Activated CD4-positive, alpha-beta T cell treated with anti-CD3 and anti-CD28 coated beads, Interleukin-2, amount 10 ng/mL, durations not matched to agents 24 days and 14 days (primary cell): ENCODE measurements at places on chromosomes 3 and 15.

DNA sequence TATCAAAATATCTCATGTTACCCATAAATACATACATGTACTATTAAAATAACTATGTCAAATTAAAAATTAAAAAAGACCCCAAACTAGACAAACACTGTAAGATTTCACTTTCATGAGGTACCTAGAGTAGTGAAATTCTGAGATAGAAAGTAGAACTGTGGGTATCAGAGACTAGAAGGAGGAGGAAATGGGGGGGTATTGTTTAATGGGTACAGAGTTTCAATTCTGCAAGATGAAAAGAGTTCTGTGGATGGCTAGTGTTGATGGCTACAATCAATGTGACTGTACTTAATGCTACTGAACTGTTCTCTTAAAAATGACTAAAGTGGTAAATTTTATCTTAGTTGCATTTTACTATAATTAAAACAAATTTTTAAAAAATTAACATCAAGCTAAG lies 36.6 kb downstream of the RFX7 start:
- peaks cover 49% of the 10 kb centered on the region for H3K4me1 ChIP-seq
- no peak overlapping the region for H3K4me3 ChIP-seq
- no peak overlapping the region for H3K27ac ChIP-seq
- H3K36me3 ChIP-seq, result peaks cover 34% of the 10 kb centered on the region

- no peak overlapping the region for H3K27ac ChIP-seq
- H3K4me1 ChIP-seq, result peaks cover 3% of the 10 kb centered on the region
Measured at GRCh38 chr3:99809565-99809964, 8.1 kb upstream of the CMSS1 start.

- no peaks in the 10 kb centered on the region for H3K27me3 ChIP-seq
- no peak overlapping the region for H3K4me3 ChIP-seq
- no peak overlapping the region for H3K27ac ChIP-seq
- no peak for DNase-seq
- H3K36me3 ChIP-seq, result no peaks in the 10 kb centered on the region
- no peaks in the 10 kb centered on the region for H3K4me1 ChIP-seq
Measured at GRCh38 chr3:53811143-53811927, 34.9 kb downstream of the CHDH start.

DNA sequence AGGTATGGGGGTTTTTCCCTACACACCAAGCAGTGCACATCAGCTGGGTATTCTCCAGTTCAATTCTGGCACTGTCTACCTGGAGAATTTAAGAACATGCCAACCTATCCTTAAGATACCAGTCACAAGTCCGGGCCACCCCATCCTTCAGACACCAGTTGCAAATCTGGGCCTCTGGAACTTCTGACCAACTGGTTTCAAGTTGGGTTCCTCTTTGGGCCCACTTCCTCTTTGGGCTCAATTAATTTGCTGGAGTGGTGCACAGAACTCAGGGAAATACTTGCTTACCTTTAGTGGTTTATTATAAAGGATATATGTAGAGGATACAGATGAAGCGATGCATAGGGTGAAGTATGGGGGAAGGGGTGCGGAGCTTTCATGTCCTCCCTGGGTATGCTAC lies 25.3 kb downstream of the GLCE start:
- H3K27ac ChIP-seq, result no peak overlapping the region
- H3K36me3 ChIP-seq, result no peaks in the 10 kb centered on the region
- H3K4me1 ChIP-seq, result no peaks in the 10 kb centered on the region
- no peak for DNase-seq

DNA sequence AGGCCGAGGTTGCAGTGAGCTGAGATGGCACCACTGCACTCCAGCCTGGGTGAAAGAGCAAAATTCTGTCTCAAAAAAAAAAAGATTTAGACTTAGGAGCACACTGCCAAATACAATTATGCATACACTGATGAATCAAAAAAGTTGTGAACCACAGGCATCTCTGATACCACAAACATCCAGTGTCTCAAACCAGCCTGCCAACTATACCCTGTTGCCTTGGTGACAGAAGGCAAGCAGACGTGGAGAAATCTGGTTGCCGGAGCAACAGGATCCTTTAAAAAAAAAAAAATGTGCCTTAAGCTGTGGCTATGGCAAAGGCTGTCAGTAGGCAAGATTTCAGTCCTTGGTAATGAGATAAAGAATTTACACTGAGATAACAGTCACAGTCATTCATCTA lies 202.3 kb downstream of the NEK10 start:
- H3K27me3 ChIP-seq, result no peaks in the 10 kb centered on the region
- no peak overlapping the region for H3K27ac ChIP-seq
- no peaks in the 10 kb centered on the region for H3K36me3 ChIP-seq
- H3K4me3 ChIP-seq, result no peak overlapping the region
- DNase-seq, result no peak

DNA sequence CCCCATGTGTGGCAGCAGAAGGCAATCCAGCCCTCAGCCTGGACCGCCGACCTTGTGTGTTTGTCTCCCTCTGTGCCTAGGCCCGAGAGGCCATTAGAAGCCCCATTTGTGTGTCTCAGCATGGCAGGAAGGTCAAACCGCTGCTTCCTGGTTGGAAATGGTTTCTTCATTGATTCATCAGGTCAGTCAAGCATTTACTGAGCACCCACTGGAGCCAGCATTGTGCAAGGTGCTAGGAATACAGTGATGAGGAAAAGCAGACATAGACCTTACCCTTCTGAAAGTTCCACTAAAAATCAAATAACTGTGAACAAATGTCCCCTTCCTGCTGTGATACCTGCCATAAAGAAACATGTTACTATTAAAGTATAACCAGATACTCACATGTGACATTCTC lies 265.9 kb upstream of the CTDSPL start:
- no peaks in the 10 kb centered on the region for H3K36me3 ChIP-seq
- H3K27me3 ChIP-seq, result peaks cover 4% of the 10 kb centered on the region
- H3K4me1 ChIP-seq, result no peaks in the 10 kb centered on the region
- no peak for DNase-seq
- H3K27ac ChIP-seq, result no peak overlapping the region
- H3K4me3 ChIP-seq, result no peak overlapping the region

- H3K27ac ChIP-seq, result no peak overlapping the region
- H3K4me1 ChIP-seq, result peaks cover 3% of the 10 kb centered on the region
- DNase-seq, result peak; percentile 86
- peaks cover under 1% of the 10 kb centered on the region for H3K36me3 ChIP-seq
- H3K4me3 ChIP-seq, result no peak overlapping the region
- H3K27me3 ChIP-seq, result peaks cover 2% of the 10 kb centered on the region
Measured at GRCh38 chr3:40623567-40623966, 98.8 kb downstream of the ZNF621 start.

- peaks cover 3% of the 10 kb centered on the region for H3K4me1 ChIP-seq
- no peaks in the 10 kb centered on the region for H3K27me3 ChIP-seq
- no peak for DNase-seq
- H3K27ac ChIP-seq, result no peak overlapping the region
- H3K36me3 ChIP-seq, result no peaks in the 10 kb centered on the region
- no peak overlapping the region for H3K4me3 ChIP-seq
Measured at GRCh38 chr15:40914486-40914885, 14.7 kb upstream of the DLL4 start.

- H3K4me1 ChIP-seq, result no peaks in the 10 kb centered on the region
- DNase-seq, result no peak
- H3K4me3 ChIP-seq, result no peak overlapping the region
- H3K27me3 ChIP-seq, result peaks cover 5% of the 10 kb centered on the region
Measured at GRCh38 chr3:139291276-139292051, 52.4 kb upstream of the MRPS22 start.

GRCh38 chr3:108222853-108223565 lies 785 bp upstream of the IFT57 start:
- H3K36me3 ChIP-seq, result peaks cover 4% of the 10 kb centered on the region
- H3K27me3 ChIP-seq, result no peaks in the 10 kb centered on the region
- peaks cover 46% of the 10 kb centered on the region for H3K4me1 ChIP-seq
- peak overlapping the region; percentile 95 for H3K27ac ChIP-seq
- no peak for DNase-seq
- peak overlapping the region; percentile 100 for H3K4me3 ChIP-seq

DNA sequence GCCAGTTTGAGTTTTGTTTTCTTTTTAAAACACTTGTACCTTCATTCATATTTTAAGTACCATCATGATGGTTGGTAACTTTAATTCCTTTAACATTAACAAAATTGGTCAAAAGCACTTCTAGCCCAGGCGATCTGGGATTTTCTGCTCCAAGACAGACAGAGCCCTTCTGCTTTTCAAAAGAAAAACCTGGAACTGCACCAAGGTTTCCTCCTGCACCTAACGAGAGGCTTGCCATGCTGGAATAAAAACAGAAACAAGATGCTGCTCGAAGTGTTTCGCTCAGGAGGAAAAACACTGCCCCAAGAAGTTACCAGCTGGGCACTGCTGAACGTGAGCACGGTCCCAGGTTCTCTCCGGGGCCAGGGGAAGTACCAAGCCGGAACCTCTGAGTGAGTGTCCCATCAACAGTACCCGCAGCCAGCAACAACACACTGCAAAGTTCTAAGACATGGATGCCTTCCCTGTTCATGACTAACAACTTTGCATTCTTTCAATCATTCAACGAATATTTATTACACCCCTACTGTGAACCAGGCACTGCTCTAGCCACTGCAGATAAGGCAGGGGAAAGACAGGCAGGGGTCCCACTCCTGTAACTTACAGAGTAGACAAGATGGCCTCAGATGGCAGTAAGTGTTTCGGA lies 98.8 kb downstream of the XXYLT1 start:
- no peaks in the 10 kb centered on the region for H3K4me1 ChIP-seq
- DNase-seq, result no peak
- H3K4me3 ChIP-seq, result no peak overlapping the region
- no peaks in the 10 kb centered on the region for H3K36me3 ChIP-seq
- H3K27me3 ChIP-seq, result no peaks in the 10 kb centered on the region

DNA sequence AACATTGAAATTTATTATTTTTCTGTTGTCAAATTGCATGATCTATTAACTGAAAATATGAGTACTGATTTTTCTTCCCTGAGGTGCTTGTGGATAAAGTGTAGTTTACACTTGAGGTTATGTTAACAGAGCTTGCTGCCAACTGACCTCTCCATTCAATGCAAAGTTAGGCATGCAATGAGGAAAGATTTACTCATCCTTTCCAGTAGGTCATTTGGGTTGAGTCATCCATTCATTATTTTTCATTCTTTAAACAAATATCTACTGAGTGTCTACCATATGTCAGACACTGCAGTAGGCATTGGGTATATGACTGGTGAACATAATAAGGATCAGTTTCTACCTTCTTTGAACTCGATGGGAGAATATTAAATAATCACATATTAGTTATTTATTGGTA lies 604.1 kb downstream of the EDEM1 start:
- no peak overlapping the region for H3K4me3 ChIP-seq
- H3K27ac ChIP-seq, result no peak overlapping the region
- H3K27me3 ChIP-seq, result no peaks in the 10 kb centered on the region
- H3K36me3 ChIP-seq, result no peaks in the 10 kb centered on the region
- H3K4me1 ChIP-seq, result no peaks in the 10 kb centered on the region
- DNase-seq, result no peak

GRCh38 chr3:119702530-119703527 lies at the start of gene CFAP91:
CFAP91 (plus strand) TSS chr3:119703022; CDS start chr3:119703099, 77 bp downstream.
- peak; percentile 94 for DNase-seq
- H3K27ac ChIP-seq, result peak within 1 kb of the TSS; percentile 40
- peaks cover 9% of the 10 kb centered on the region for H3K36me3 ChIP-seq
- H3K27me3 ChIP-seq, result peaks cover 27% of the 10 kb centered on the region
- H3K4me1 ChIP-seq, result peaks cover 29% of the 10 kb centered on the region

GRCh38 chr3:102415553-102415952 lies 19.3 kb upstream of the ZPLD1 start:
- H3K36me3 ChIP-seq, result no peaks in the 10 kb centered on the region
- H3K27ac ChIP-seq, result no peak overlapping the region
- H3K4me1 ChIP-seq, result peaks cover 6% of the 10 kb centered on the region
- H3K27me3 ChIP-seq, result peaks cover 3% of the 10 kb centered on the region

DNA sequence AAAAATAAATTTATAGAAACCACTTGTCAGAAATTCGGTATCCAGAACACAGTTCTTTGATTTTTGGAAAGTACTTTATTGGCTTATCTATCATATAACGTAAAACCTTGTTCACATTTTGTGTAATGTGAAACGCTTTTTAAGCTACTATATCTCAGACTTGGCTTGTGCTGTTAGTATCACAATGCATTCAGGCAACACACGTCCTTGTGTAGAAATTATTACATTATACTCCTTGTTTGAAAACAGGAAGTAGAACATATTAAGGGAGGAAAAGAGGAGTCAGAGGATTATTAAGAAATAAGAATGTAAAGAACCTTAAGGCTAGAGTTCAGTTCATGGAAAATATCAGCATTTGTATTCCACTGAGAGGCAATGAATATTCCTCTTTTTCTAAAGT lies 1.6 kb downstream of the DNAJC13 start:
- no peak for DNase-seq
- peaks cover 14% of the 10 kb centered on the region for H3K36me3 ChIP-seq
- H3K27me3 ChIP-seq, result no peaks in the 10 kb centered on the region
- H3K4me1 ChIP-seq, result peaks cover 28% of the 10 kb centered on the region

DNA sequence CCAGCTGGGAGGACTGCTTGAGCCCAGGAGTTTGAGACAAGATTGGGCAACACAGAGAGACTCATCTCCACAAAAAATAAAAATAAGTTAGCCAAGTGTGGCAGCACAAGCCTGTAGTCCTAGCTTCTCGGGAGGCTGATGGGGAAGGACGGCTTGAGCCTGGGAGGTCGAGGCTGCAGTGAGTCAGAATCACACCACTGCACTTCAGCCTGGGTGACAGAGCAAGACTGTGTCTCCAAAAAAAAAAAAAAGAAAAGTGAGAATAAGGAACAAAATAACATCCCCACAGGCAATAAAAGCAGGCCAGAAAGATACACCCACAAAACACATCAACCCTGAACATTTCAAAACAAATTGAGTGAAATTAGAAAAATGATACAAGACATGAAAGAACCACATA lies 48.7 kb upstream of the OCA2 start:
- no peaks in the 10 kb centered on the region for H3K27me3 ChIP-seq
- no peak for DNase-seq
- peaks cover 4% of the 10 kb centered on the region for H3K4me1 ChIP-seq
- no peak overlapping the region for H3K4me3 ChIP-seq
- H3K36me3 ChIP-seq, result peaks cover 29% of the 10 kb centered on the region

- no peaks in the 10 kb centered on the region for H3K27me3 ChIP-seq
- no peak overlapping the region for H3K27ac ChIP-seq
- no peaks in the 10 kb centered on the region for H3K4me1 ChIP-seq
- H3K36me3 ChIP-seq, result no peaks in the 10 kb centered on the region
- no peak for DNase-seq
Measured at GRCh38 chr3:5657106-5657505, 469.6 kb downstream of the EDEM1 start.

DNA sequence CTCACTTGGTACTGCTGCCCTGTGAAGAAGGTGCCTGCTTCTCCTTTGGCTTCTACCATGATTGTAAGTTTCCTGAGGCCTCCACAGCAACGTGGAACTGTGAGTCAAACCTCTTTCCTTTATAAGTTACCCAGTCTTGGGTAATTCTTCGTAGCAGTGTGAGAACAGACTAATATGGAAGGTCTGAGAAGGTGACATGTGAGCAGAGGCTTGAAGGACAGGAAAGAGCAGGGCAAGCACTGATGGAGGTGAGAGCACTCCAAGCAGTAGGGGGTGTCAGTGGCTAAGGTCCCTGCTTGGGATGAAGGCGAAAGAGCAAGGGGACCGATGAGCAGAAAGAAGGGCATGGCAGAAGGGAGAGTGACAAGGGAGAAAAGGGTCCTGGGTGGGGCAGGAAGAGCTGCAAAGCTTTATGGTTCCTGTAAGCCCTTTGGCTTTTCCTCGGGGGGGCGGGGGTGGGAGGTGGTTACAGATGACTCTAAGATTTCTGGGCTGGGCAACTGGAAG lies 3.5 kb downstream of the EIF4E3 start:
- peak; percentile 79 for DNase-seq
- no peaks in the 10 kb centered on the region for H3K27me3 ChIP-seq
- H3K36me3 ChIP-seq, result peaks cover 22% of the 10 kb centered on the region
- H3K4me3 ChIP-seq, result peak overlapping the region; percentile 75
- H3K4me1 ChIP-seq, result peaks cover 75% of the 10 kb centered on the region
- peak overlapping the region; percentile 95 for H3K27ac ChIP-seq
